ENCODE measurements at places on chromosomes 2 and 18.

DNA sequence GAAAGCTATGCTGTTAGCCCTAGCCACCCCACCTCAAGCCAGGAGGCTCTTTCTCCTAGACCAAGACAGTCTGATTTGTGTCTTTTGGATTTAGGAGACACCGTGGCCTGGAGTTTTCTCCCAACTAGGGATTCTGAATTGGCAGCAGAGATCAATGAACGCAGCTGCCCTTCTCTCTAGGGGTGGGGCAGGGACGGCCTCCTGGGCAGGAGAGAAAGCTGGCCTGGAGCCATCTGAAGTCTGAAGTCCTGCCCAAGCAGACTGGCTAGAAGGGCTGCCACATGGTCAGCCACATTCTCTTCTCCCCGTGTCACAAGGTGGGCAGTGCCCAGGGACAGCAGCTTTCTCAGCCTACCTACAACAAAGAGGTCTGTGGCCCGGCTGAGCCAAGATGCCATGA lies 45.1 kb downstream of the PIEZO2 start:
- DNase-seq = no peak

DNA sequence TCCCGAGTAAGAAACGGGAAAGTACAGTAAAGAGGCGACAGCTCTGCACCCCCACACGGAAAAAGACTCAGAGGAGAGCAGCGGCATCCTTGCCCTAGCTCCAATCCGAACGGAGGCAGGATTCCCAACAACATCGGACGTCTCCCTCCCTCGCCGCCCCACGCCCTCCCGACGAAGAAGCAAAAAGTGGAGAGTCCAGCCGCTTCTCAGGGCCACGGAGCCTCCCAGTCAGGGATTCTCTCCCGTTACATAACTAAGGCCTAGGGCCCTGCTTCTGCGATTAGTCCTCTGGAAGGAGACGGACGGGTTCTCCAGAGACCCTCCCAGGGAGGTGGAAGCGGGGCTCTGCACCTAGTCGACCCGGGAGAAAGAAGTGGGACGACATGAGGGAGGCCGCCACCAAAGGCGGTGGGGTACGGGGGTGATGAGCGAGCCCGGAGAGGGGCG lies 587 bp downstream of the SUMO1 start:
- no peak for DNase-seq

- DNase-seq = no peak
Observed at GRCh38 chr2:187505065-187505672, 49.1 kb downstream of the TFPI start.

- no peak for DNase-seq
Observed at GRCh38 chr2:85914922-85915321, 26.1 kb upstream of the ST3GAL5 start.

GRCh38 chr2:157593411-157593810 lies 35.3 kb downstream of the ACVR1C start:
- DNase-seq = no peak

DNA sequence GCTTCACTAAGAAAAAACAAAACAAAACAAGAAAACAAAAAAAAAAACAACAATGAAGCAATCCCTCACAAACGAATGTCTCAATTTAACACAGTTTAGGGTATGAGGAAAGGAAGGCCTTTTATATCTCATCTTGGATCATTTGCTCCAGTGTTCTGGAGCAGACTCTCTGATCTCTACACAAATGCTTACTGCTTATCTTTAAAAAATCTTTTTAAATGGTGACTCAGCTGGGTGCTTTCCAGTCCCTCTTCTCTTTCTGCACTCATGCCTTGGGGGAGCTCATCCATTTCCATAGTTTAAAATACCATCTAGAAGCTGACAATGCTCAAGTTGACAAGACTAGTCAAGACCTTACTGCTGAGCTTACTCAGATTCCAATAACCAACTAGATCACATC lies 56.2 kb downstream of the ETAA1 start:
- DNase-seq = no peak

- DNase-seq = no peak
Observed at GRCh38 chr2:196076778-196077568, 8.3 kb upstream of the DNAH7 start.

DNA sequence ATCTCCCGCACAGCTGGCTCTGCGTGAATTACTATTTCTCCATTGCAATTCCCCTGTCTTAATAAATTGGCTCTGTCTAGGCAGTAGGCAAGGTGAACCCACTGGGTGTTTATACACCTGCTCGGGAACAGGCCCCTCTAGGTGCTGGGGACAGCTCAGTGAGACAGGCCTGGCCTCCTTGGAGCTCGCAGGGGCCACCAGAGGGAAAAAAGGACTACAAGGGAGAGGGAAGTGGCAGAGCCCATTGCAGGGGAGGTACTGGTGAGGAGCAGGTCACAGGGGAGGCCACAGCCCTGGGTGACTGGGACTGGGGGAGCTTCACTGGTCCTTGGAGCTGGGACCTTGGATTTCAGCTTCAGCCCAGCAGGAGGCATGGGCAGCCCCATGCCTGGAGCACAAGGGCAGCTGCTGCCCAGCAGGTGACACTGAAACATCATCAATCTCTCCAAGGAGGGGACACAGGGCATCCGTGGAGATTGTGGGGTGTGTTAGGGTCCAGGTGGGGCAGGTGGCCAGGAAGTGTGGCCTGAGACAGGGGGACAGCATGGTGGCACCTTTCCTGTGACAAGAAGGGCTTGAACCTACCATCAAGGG lies 31.2 kb downstream of the NGEF start:
- DNase-seq = peak; percentile 47

DNA sequence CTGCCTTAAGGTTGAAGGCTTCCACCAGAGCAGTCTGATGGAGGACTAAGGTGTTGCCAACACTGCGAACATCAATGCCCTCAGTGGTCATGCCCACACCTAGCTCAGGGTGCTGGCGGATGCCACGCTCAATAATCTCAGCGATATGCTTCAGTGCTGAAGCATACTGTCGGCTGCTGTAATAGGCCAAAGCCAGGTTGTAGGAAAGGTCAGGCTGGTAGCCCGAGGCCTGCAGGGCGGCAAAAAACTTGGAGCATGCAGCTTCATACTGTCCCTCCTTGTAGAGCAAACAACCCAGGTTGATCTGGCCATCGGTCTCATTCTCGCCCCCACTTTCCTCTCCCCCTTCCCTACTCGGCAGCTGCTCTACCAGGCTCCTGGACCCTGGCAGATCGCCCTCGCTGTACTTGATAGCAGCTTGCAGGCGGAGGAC lies 159.4 kb downstream of the AGPS start:
- peak; percentile 70 for DNase-seq

DNA sequence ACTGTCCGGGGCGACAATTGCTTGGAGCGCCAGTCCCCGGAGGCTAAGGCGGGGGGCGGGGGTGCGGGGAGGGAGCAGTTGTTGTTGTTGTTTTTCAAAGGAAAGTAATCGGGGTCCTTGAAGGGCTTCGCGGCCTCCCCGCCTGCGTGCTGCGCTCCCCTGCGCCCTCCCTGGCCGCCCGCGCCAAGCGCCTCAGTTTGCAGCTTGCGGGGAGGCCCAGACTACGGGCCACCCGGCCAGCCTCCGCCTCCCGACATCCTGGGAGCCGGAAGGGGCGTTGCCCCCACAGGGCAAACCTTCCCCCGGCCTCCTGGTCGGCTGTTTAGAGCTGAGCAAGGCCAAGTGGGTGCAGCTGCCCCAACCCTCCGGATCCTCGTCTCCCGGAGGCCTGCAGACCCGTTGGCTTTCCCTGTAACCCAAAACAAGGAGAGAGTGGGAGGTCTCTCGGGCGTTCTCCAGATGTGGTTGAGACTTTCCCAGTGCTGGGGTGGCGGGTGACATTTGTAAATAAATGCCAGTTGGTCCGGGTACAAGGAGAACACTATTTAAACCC lies 3.7 kb upstream of the SIX3 start:
- DNase-seq = no peak

- no peak for DNase-seq
Observed at GRCh38 chr2:54526226-54526879, 70.2 kb downstream of the SPTBN1 start.

DNA sequence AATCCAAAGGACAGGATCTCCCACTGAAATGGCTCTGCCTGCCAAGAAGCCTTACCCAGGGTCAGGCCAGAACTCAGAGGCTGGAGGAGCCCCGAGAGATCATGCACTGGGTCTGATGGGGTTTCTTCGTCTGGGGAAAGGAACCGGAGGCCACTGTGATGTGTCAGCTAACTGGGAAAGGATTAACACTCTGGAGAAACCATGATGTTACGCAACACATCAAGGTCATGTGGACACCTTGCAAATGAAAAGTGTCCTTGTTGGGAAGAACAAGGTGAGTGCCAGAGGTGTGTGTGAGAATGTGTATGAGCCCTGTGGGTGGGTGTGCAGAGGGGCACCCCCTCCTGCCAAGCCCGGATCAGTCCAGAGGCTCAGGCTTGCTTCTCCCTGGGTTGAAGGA lies 86.9 kb downstream of the CRACDL start:
- no peak for DNase-seq

DNA sequence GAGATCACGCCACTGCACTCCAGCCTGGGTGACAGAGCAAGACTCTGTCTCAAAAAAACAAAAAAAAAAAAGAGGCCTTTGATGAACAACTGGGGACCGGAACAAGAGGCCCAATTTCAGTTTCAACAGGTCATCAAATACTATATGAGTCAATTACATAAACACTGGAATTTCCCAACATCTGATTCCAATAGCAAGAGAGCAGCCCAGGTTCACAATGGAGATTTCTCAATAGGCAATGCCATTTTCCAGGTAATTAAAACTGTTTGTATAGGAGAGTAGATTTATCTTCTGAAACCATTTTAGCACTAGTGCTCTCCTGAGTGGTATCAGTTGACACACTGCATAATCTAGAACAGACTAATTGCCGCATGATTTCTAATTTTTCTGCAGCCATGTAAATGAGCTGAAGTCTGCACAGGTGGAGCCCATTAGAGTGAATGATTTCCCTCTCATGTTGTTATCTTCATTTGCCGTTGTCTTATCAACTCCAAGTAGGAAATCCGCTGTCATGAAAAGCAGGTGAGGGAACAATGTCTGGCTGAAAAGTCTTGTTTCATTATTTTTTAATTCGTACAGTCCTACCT lies 264.1 kb upstream of the MEIS1 start:
- no peak for DNase-seq

GRCh38 chr18:25248755-25249154 lies 103.2 kb downstream of the ZNF521 start:
- DNase-seq = no peak

DNA sequence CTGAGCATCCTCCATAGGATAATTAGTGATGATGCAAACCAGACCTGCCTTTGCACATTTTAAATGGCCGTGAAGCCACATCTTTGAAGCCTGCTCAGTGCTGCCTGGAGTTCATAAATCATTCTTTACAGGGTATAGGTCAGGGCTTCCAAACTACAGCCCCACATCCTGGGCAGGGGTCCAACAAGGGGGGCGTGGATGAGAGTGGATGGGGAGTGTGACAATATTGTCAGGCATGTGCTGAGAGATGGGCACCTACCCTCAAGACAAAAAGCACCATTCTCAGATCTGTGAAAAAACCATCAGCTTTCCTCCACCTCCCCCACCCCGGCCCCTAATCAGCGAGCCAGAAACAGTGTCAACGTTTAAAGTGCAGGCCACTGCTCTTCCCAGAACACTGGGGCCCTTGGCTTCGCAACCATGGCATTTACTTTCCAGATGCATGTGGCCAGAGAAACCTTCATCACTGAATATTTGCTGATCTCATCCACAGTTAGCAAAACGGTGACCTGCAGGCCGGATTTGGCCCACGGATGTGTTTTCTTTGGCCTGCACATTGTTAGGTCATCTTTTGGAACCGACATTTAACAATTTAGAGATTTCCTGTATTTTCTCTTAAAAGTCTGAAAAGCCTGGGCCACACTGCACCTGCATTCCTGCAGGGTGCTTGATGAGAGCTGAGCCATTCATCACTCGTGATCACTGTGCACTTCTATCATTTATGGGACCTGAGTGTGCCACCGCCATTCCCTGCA lies 130.7 kb downstream of the ANKRD44 start:
- no peak for DNase-seq

DNA sequence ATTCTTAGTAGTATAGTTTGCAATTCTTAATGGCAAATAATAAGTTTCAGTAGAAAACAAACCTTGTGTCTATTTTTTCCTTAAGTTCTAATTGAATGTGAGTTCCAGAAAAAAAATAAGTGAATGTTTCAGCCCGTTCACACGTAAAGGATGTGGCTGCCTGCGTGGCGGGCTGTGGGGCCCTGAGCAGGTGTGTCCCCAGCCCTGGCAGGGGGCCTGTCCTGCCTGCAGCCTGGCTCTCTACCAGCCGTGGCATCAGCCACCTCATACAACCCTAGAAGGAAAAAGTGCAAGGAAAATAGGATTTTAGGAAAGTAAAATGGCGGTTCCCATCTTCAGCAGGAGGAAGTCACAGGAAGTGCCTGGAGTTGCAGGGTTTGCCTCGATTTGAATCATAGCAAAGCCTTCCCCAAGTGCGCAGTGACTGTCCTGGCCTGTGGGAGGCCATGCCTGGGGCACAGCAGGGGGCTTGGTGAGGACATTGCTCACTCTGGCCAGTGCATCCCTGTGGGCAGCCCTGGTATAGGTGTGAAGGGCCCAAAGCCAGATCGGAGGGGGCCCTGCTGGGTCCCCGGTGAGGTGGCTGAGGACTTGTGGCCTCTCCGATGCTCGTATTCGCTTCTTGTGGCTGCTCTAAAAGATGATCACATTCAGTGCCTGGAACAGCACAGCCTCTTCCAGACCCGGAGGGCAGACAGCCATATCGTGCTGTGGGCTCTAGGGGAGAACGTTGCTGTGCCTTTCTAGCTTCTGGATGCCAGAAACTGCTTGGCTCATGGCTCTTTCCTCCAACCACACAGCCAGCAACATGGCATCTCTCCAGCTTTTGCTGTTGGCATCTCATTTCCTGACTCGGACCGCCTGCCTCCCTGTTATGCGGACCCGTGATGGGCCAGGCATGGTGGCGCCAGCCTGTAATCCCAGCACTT lies 12.6 kb downstream of the DTYMK start:
- no peak for DNase-seq

DNA sequence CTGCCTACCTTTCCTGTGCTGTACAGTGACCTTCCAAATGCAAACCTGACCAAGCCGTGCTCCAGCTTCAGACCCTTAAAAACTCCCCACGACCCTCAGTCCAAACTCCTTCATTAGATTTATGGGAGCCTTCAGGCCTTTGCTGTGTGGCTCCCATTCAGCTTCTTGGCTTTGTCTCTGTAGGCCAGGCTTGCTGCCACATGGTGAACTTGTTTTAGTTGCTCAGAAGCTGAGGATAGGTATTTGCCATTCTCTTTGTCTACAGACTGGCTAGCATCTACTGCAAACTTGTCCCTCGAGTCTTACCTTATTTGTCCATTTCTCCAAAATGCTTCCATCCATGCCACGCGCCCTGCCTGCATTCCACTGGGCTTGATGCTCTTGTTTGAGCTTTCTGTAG lies 49.1 kb downstream of the SOX11 start:
- DNase-seq = no peak

DNA sequence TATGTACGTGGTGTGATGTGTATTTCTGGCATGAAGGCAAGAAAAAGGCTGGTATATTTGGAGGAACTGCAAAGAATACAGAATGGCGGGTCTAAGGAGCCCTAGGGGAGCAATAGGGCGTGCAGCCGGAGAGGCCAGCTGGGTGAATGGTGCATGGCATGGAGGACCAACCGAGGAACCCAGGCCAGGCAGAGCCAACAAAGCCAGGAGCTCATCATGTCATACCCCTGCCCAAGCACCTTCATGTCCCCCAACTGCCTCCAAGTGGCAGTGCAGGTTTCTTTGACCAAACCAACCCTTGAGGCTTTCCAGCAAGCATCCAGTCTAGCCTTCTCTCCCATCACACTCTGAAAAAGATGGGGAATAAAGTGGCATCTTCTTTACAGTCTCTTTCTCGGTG lies 8.9 kb upstream of the KCNK3 start:
- peak; percentile 49 for DNase-seq

All from tibial artery (tissue), 4 donors.